H1 (cell line): ENCODE measurements at places on chromosomes 12 and 14.

- H3K36me3 ChIP-seq, result no peaks in the 10 kb centered on the region
- no peak overlapping the region for H3K4me3 ChIP-seq
- DNase-seq, result no peak
- H3K4me1 ChIP-seq, result peaks cover 3% of the 10 kb centered on the region; the same call in 1 of the 2 replicates
These were observed 126.4 kb downstream of the PIK3C2G start for GRCh38 chr12:18387706-18388105.

DNA sequence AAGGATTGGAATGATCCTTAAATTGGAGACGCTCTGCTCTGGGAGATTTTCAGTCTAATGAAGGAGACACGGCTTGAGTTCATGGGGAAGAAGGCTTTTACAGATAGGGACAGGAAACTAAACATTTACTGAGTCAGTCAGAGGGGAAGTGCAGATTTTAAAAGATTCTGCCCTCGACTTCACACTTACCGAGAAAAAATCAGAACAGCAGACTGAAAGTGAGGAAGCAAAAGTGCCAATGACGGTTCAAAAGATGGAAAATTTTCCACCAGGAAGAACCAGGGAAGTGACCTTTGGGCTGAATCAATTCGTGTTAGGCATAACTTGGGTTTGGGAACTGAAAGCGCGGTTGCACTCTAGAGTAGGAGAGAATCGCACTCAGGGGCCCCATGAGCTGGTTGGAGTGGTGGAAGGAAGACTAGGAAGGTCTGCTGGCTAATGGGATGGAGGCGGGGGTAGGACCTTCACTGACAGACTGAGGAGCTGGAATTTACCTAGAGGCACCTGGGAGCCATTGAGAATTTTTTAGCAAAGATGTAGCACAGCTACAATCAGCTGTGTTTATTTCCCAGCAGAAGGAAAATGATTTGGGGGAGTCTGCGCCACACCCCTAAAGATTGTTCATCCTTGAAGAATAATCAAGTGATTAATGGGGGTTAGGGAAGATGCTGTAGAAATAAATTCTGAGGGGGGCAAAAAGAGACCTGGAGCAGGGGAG lies 1.2 kb downstream of the KCNK13 start:
- DNase-seq, result peak; percentile 38
- no peaks in the 10 kb centered on the region for H3K36me3 ChIP-seq
- H3K27me3 ChIP-seq, result peaks cover 58% of the 10 kb centered on the region
- peaks cover 7% of the 10 kb centered on the region for H3K4me1 ChIP-seq
- no peak overlapping the region for H3K27ac ChIP-seq
- peak overlapping the region; percentile 52; the same call in 1 of the 2 replicates for H3K4me3 ChIP-seq

GRCh38 chr12:40338071-40338470 lies 113.3 kb downstream of the LRRK2 start:
- H3K27ac ChIP-seq, result no peak overlapping the region
- H3K36me3 ChIP-seq, result no peaks in the 10 kb centered on the region
- no peaks in the 10 kb centered on the region for H3K27me3 ChIP-seq
- H3K4me3 ChIP-seq, result no peak overlapping the region

- no peak overlapping the region for H3K27ac ChIP-seq
- H3K27me3 ChIP-seq, result no peaks in the 10 kb centered on the region
- H3K36me3 ChIP-seq, result no peaks in the 10 kb centered on the region
- no peak for DNase-seq
- no peak overlapping the region for H3K4me3 ChIP-seq
These were observed 181.5 kb upstream of the ARHGAP5 start for GRCh38 chr14:31895646-31896045.

DNA sequence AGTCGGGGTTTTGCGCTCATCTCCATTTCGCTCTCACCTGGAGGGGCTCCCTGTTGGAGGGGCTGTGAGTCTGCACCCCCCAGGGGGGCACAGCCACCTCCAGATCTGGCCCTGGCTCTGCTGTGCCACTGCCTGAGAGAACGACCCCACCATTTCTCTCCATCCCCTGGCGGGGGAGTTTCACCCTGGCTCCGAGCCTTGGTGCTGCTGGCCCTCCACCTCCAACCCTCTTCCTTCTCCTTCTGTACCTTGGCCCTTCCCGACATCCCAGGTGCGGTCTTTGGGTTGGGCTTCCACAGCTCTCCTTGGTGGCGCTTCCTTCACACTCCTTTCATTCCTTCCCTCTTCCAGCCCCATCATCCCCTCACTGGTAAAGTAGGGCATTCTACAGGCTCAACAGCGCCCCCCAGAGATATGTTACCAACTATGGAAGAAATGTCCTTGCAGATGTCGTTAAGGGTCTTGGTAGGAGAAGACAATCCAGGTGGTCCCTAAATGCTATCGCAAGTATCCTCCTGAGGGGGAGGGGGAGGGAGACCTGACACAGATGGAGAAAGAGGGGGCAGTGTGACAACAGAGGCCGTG lies 16.3 kb downstream of the SERPINA1 start:
- DNase-seq, result no peak
- no peaks in the 10 kb centered on the region for H3K36me3 ChIP-seq
- H3K27ac ChIP-seq, result no peak overlapping the region
- H3K4me1 ChIP-seq, result peaks cover 6% of the 10 kb centered on the region
- H3K4me3 ChIP-seq, result no peak overlapping the region
- no peaks in the 10 kb centered on the region for H3K27me3 ChIP-seq

DNA sequence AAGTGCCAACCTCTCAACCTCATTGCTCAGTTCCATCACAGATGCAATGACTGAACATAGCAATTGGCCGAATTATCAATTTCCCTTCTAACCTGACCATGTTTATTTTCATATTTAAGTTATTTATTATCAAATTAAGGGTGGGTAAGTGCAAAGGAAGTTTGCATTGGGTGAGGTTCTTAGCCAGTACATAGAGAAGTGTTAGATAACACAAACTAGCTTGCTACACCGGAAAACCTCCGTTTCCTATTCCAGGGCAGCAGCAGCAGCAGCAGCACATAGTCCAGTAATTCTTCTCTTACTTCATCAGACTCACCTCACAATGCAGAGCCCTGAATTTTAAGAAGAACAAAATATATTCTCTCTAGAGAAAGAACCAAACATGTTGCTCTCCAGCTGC lies 200.5 kb upstream of the OR4E1 start:
- no peaks in the 10 kb centered on the region for H3K27me3 ChIP-seq
- H3K4me3 ChIP-seq, result no peak overlapping the region
- H3K27ac ChIP-seq, result no peak overlapping the region
- no peaks in the 10 kb centered on the region for H3K36me3 ChIP-seq
- no peak for DNase-seq
